Type B pancreatic cell (in vitro differentiated cells): ENCODE measurements at places on chromosomes 4 and X.

- no peak for DNase-seq
Measured at GRCh38 chrX:9765072-9765736, 443 bp downstream of the GPR143 start.

GRCh38 chr4:15469402-15470127 is at the start of gene CC2D2A:
CC2D2A (plus strand) TSS chr4:15469882; CDS start chr4:15475933, 6,051 bp downstream.
- DNase-seq, result no peak

DNA sequence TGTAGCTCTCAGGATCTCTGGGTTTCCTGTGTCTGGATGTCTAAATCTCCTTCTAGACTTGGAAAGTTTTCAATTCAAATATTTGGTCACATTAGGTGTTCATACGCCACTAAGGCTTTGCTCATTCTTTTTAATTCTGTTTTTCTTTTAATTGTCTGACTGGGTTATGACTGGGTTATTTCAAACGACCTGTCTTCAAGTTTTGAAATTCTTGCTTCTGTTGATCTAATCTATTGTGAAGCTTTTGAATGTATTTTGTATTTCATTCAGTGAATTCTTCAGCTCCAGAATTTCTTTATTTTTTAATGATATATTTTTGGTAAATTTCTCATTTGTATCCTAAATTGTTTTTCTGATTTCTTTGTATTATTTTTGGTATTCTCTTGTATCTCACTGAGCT is 81.0 kb upstream of the PCDH10 start:
- no peak for DNase-seq

GRCh38 chr4:2827071-2827873 is 16.4 kb upstream of the ADD1 start:
- no peak for DNase-seq

- DNase-seq, result no peak
Measured at GRCh38 chrX:68415316-68415715, 18.0 kb downstream of the OPHN1 start.

DNA sequence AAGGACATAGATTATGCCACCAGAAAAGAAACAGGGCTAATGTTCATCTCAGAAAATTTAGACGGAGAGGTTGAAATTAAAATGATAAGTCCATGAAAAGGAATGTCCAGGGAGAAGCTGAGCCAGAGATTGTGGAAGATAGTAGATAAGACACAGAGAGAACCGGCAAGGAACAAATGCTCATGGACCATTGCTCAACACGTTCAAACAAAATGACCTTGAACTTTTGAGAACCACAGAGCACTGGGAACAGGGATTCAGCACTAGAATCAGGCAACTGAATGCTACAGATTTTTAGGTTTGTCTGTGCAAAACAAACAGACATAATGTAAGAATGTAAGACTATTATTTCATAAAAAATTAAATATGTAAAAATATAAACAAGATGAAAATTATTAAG is 206.3 kb downstream of the PDGFC start:
- no peak for DNase-seq

DNA sequence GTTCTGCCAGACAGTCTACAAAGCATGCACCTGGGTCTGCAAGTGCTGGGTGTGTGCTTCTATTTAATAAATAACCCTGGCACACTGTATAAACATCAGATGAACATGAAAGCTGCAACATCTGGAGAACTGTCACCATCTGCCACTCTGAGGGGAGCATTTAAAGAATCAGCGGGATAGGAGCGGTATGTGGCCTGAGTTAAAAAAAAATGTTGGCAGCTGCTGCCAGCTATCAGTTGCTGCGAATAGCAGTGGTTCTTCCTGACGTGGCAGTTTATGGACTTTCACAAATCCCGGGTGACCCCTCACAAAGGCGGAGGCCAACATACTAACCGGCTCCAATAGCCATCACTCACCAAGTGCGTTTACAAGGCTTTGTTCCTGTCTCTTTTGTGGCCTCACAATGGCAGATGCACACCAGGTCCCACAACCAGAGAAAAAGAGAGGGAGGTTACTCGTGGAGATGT is 95.1 kb downstream of the RASL11B start:
- no peak for DNase-seq

DNA sequence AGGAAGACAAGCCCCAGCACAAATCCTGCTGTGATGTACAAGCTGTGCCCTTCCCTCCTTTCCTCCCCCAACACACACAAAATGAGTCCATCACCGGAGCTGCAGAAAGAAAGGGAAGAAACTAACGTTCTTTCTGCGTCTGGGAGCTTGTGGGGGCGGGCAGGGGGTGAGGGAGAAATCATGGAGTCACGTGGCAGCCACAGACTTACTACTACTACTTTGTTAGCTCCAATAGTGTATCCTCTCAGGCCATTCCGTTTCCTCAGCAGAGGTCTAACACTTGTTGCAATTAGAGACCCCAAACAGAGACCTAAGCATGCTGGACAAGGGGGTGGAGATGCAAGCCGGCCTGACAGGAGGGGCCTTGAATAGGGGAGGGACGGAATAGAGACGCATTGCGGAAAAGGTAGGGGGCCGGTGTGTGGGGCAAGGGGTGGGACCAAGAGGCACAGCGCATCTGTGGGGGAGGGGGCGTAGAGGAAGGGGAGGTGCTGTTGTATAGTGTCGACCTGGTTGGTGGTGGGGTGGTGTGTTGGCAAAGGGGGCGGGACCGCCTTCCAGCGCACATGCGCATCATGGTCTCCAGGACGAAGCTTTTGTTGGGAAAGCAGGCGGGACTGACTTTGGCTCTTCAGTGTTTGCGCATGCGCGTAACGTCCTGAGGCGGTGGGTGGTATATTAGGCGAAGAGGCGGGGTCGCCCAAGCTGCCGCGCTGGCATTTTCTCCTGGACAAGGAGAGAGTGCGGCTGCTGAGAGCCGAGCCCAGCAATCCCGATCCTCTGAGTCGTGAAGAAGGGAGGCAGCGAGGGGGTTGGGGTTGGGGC is at the start of gene MAGED1:
Gene MAGED1 (plus strand): TSS at position 703 of the 825 bp plus-strand sequence. CDS start 682 bp downstream, outside the sequence.
- DNase-seq, result peak; percentile 94

DNA sequence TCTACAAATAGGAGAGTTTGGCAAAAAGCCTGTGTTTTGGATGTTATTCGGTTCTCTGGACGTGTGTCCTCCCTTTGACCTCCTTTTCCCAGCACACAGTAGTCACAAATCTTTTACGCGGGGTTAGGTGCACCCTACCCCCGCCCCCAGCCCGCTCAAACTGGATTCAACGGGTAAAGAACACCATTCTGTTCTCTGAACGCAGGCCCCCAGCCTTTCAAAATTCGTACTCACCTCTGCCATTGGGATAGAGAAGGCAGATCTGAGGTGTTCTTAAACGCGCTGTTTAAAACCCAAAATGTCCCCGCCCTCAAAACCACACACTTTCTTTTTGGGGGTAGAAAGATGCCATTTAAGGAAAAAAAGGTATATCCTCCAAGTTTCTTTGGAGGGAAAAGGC is 2.7 kb downstream of the LEF1 start:
- no peak for DNase-seq

GRCh38 chrX:15675490-15675921 is 10.9 kb upstream of the CLTRN start:
- DNase-seq, result peak; percentile 78

DNA sequence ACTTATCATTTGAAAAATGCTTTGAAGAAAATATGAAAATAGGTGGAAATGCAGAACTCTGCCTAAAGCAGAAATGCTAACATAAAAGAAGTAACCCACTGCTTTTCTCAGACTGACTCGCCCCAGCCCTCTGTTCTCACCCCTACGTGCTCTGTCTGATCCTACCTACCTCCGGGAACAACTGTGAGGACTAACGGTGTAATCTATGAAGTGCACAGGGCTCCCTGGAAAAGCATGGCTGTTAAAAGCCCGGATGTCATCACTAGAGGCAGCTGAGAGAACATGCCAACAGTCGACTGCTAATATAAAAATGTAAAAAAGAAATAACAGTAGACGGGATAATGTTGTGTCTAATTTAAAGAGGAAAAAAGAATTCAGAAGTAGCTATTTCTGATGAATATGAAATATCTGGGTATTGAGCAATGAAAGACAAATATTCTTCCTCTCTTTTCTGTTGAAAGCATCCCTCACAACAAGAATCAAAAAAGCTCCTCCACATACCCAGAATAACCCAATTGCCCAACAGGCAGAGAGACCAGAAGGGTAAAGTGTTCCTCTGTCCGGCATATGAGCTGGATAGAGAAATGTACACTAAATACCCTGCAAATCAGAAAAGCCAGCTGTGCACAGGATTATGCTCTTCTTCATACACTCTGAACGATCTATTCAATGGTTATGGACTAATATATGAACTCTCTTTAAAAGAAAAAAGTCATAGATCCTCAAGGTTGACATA is 130.7 kb downstream of the TSPAN5 start:
- DNase-seq, result no peak

GRCh38 chr4:37604461-37604860 is 81.7 kb downstream of the RELL1 start:
- DNase-seq, result no peak

DNA sequence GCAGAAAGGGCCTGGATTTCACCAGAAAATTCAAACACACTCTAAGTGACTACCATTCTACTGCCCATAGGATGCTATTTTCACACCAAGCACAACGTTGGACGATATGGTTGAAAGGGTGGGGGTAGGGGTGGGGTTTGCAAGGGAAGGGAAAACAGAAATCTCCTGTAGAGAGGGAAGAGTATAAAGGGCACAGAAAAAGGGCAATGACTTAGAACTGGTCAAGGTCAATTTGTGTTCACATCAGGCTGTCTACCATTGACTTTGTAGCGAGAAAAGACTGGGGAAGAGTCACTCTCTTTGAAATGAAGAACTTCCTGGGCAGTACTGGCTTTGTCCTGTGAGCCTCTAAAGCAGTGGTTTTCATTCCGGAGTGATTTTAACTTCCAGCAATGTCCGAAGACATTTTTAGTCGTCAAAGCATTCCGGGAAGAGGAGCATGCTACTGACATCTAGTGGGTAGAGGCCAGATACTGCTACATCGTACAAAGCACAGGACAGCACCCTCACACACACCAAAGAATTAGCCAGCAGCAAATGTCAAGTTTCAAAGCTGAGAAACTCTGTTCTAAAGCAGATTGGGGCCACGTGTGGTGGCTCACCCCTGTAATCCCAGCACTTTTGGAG is 48.4 kb upstream of the SLC7A3 start:
- DNase-seq, result no peak

DNA sequence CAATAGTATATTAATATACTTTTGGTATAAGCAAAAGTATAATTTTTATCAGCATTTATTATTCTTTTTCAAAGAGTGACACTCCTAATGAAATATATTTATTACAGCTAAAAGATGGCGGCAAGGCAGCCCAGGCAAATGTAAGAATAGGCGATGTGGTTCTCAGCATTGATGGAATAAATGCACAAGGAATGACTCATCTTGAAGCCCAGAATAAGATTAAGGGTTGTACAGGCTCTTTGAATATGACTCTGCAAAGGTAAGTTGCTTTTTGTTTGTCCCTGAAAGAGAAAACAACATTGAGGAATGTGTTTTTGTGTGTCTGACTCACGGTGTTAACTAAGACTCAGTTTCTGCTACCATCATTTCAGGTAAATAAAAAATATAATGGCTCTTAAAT is 71.9 kb downstream of the PDLIM5 start:
- DNase-seq, result no peak

GRCh38 chrX:1453951-1454785 is 1.5 kb upstream of the ASMTL start:
- DNase-seq, result peak; percentile 91

GRCh38 chr4:187302457-187303150 is 578.9 kb upstream of the FAT1 start:
- DNase-seq, result no peak

- DNase-seq, result no peak
Measured at GRCh38 chr4:122865425-122865824, 38.8 kb downstream of the FGF2 start.

GRCh38 chr4:109462297-109462696 is 28.7 kb downstream of the SEC24B start:
- no peak for DNase-seq

- DNase-seq, result no peak
Measured at GRCh38 chr4:145709336-145709735, 29.4 kb downstream of the C4orf51 start.

DNA sequence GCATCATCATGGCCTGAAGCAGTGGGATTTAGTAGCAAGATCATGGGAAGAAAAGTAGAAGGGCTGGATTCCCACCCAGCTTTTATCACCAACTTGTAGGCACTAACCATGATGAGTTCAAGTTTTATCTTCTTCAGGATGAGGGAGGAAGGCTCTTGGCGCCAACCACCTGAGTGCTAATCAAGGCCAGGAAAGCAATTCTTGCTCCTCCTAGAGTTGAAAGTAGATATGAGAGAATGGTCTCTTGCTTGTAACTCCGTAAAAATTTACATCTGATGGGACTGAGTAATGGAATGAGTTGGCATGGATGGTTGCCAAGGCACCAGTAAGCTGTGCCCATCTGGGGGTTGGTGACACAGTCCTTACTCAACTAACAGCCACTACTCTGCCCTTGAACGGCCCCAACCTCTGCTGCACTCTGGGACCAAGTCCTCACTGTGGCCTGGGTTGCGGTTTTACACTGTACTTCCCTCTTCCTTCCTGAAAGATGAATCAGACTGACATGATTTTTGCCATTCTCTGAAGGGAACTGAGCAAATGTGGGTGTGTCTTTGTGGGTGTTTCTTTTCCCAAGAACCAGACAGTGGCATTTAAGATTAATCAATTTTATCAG is 39.4 kb upstream of the NDP start:
- no peak for DNase-seq

DNA sequence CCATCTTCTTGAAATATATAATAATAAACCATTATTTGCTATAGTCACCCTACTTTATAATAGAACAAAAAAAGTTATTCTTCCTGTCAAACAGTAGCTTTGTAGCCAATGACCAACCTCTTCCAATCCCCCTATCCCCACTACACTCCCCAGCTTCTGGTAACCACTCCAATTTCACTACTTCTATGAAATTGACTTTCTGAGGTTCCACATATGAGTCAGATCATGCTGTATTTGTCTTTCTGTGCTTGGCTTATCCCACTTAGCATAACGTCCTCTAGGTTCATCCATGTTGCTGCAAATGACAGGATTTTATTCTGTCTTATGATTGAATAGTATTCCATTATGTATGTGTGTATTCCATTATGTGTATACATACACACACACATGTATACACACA is 809.7 kb upstream of the NDST4 start:
- DNase-seq, result no peak

- no peak for DNase-seq
Measured at GRCh38 chrX:101383679-101384205, 2.2 kb downstream of the BTK start.

DNA sequence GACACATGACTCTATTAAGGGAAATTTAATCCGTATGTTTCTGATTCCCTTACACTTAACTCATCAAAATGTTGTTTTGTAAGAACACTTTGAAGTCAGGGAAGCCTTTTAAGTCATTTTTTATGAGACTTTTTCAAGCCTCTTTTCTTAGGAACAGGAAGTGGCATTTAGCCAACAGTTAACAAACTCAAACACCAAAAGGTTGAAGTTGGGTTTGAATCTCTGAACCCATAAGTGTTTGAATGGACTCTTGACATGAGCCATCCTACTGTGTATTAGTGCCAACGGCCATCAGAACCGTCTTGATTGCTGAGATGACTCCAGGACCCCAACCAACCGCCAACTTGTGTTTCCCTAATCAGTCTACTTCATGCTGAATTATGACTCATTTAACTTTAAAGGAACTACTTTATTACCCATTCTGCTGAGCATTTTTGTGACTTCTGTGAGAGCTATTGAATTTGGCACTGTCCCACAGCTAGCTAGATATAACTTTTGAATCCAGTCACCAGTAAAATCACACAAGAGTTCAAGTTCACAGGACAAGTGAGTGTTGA is 209.1 kb upstream of the FAT1 start:
- DNase-seq, result no peak
